Stimulated activated CD4-positive, alpha-beta T cell treated with anti-CD3 and anti-CD28 coated beads, Interleukin-1b, Interleukin-23, amount 100 ng/mL, for 1 hour (primary cell): ENCODE measurements at places on chromosomes 6 and 20.

- no peak for DNase-seq
Observed at GRCh38 chr20:42678895-42679294, 510.8 kb downstream of the PTPRT start.

GRCh38 chr6:134172706-134173365 lies 120.4 kb upstream of the SLC2A12 start:
- no peak for DNase-seq

GRCh38 chr6:74606582-74607071 lies 599.2 kb downstream of the COL12A1 start:
- no peak for DNase-seq

DNA sequence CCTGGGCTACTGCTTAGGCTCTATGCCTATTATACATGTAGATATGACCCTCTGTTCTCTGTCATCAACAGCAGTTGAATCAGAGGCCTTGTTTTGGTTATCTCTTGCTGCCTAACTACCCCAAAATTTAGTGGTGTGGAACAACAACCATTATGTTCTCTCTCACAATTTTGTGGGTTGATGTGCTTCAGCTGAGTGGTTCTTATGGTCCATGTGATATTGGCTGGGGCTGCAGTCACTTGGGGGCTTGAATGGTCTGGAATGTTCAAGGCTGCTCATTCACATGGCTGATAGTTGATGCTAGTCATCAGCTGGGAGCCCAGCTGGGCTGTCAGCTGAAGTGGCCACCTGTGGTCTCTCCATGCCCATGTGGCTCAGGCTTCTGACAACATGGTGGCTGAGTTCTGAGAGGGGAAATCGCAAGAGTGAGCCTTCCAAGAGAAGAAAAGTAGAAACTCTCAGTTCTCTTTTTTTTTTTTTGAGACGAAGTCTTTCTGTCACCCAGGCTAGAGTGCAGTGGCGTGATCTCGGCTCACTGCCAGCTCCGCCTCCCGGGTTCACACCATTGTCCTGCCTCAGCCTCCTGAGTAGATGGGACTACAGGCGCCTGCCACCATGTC lies 47.8 kb downstream of the SHLD1 start:
- no peak for DNase-seq

DNA sequence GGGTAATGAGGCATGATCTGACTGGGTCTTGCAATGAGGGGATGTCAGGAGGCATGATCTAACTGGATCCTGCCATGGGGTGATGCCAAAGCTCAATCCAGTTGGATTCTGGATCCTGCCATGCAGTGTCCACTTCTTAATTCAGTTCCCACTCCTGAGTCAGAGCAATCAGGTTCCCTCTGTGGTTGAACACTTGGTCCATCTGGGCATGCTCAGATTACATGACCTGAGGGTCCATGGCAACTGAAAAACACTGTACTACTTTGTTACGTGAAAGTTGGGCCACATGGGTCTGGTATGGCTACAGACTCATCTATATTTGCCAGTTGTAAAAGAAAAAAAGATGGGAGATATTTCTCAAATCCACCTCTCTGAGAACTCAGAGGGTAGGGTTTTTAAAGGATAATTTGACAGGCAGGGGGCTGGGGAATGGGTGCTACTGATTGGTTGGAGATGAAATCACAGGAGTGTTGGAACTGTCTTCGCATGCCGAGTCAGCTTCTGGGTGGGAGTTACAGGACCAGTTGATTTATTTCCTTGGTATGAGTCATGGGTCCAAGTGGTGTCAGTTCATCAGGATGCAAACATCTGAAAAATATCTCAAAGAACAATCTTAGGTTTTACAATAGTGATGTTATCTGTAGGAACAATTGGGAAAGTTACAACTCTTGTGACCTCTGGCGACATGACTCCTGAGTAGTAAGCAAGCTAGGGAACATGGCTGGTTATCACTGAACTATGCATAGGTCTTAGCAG lies 21.6 kb downstream of the C6orf163 start:
- no peak for DNase-seq

- no peak for DNase-seq
Observed at GRCh38 chr6:3259491-3259958, 778 bp downstream of the PSMG4 start.

GRCh38 chr20:14687313-14687712 lies 349.9 kb upstream of the FLRT3 start:
- DNase-seq = no peak

DNA sequence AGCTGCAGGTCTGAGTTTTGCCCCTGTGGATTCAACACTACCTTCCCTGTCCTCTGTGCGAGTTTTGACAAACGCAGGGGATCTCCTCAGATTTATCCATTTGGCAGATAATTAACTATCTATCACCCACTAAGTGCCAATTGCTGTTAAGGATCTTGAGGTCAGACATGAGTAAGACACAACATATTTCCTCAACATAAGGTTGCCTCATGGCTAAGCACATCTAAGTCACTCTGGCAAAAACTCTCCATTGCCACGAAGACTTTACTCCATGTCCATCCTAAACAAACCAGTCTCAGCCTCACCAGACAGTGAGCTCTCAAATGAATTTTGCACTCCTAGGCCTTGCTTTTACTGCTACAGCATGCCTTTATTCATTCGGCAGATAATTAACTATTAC lies 408.4 kb downstream of the MAFB start:
- no peak for DNase-seq

GRCh38 chr6:13513626-13514502 lies 26.5 kb upstream of the GFOD1 start:
- DNase-seq = no peak
